ENCODE measurements at places on chromosomes 16 and 17.

- DNase-seq, result no peak
These were observed 20.5 kb downstream of the LASP1 start for GRCh38 chr17:38890410-38890746.

DNA sequence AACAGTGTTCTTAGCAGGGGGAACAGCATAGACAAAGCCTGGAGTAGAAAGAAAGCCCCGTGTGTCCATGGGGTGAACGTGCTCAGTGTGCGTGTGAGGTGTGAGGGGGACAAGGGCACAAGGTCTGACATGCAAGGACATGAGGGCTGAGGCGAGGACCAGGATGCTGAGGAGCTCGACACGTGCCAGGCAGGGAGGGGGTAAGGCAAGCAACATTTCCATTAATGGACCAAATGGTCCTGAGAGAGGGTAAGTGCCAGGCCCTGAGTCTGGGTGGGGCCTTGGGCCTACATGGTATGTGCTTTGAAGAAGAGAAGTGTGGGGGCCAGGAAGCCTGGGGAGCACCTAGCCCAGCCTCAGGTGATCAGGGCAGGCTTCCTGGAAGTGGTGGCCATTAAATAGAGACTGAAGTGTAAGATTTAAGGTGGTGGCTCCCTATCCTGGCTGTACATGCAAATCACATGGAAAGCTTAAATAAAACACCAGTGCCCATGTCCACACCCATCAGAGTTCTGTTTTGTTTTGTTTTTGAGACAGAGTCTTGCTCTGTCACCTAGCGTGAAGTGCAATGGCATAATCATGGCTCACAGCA is 29.3 kb downstream of the ADCY7 start:
- no peak for DNase-seq

DNA sequence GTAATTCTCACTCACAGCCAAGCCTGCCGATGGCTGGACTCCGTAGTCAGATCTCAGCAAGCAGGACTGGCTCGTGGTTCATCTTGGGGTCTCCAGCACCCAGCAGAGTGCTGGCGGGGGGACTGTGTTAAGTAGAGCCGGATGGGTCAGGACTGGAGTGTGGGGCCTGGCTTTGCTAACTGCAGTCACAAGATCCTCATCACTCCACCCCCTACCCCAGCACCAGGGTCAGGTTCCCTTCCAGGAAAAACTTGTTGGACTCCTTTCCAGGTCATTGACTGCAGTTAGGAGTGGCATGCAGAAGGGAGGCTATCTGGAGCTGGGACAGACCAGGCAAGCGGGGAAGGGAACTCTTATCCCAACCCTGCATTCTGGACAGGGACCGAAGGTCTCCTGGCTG is 6.0 kb downstream of the CIITA start:
- DNase-seq, result no peak

DNA sequence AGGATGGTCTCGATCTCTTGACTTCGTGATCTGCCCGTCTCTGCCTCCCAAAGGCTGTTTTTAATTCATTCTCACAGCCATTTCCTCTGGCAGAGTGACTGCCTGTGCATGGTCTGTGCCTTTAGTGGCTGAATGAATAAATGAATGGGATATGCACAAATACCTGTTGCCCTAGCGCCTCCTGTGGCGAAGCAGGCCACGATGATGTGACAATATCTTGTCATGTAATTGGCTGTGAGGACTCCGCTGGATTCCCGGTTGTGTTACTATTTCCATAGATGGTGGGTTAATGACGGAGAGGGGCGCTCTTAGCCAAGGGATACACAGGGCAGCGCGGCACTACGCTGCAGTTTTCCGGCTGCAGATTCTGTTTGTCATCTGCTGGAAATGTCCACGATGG is 26.8 kb upstream of the ENDOV start:
- no peak for DNase-seq

GRCh38 chr16:17359788-17360390 is 110.9 kb downstream of the XYLT1 start:
- no peak for DNase-seq

DNA sequence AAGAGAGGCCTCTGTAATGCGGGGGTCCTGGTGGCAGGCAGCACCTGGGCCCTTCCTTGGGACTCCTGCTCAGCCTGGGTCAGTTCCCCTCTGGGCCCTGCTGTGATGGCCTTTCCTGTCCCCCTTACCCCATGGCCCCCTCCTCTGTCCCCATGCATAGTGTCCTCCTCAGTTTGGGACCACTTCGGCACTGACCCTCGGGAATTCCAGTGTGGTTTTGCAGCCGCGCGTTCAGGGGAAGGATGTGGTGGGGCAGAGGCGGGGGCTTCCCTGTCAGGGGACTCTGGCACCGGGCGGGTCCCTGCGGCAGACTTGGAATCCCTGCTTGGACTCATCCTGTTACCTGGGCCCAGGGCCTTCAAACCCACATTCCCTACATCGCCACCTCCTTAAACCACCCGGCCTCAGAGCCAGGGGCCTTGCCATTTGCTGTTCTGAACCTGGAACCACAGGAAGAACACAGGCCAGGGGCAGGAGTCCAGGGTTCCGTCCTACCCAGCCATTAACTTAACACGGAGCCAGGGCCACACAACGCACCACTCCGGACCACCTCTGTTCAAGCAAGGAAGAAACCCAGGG is 31.4 kb upstream of the EIF1 start:
- no peak for DNase-seq

Measured in RCC 7860 (cell line).